Glutamatergic neuron (in vitro differentiated cells): ENCODE measurements at places on chromosomes 5 and 9. TPM values are rescaled to one million over a fixed set of nuclear protein-coding genes. Genes with fewer than 3 reads are reported as not detected.

Gene TIMD4
- total RNA-seq, result not detected

Gene TTC23L
- 1.2 TPM for total RNA-seq

Gene CSF1R
- not detected for total RNA-seq

Gene POLR3G
- 3.9 TPM for total RNA-seq

Gene PCA3
- total RNA-seq, result not detected

Gene SLC6A18
- total RNA-seq, result not detected

Gene SAXO1
- 0.37 TPM for total RNA-seq

Gene PTPN3
- total RNA-seq, result 1.6 TPM

Gene RANBP3L
- total RNA-seq, result not detected

Gene AQP7
- total RNA-seq, result not detected

Gene PCDHAC1
- 25.2 TPM for total RNA-seq

Gene KCNV2
- not detected for total RNA-seq

Gene SPATA31C1
- not detected for total RNA-seq

Gene RNF183
- total RNA-seq, result not detected

Gene FOXD4L5
- total RNA-seq, result not detected

Gene PCDHB4
- 7.8 TPM for total RNA-seq

Gene PRRX2
- total RNA-seq, result 2.3 TPM

Gene DMRT3
- total RNA-seq, result 1.7 TPM

Gene FGF18
- total RNA-seq, result 26.3 TPM

Gene OCLN
- total RNA-seq, result 4.3 TPM

Gene HTR1A
- 1.2 TPM for total RNA-seq

Gene SLC36A3
- total RNA-seq, result not detected

Gene C8G
- total RNA-seq, result 14.5 TPM

Gene TTLL11
- 23.9 TPM for total RNA-seq

Gene FRMD3
- 20.7 TPM for total RNA-seq

Gene TTC16
- not detected for total RNA-seq

Gene F12
- 5.4 TPM for total RNA-seq

Gene PAEP
- total RNA-seq, result not detected

Gene BRINP1
- total RNA-seq, result 14.0 TPM

Gene PCDHGB5
- total RNA-seq, result 9.3 TPM

Gene FTMT
- not detected for total RNA-seq

Gene NDUFS6
- total RNA-seq, result 40.3 TPM

Gene NANS
- total RNA-seq, result 22.9 TPM

Gene MYOZ3
- 0.64 TPM for total RNA-seq

Gene UBE2QL1
- total RNA-seq, result 4.5 TPM

Gene SPATA31D4
- not detected for total RNA-seq

Gene GABRB2
- not detected for total RNA-seq

Gene ADGRD2
- not detected for total RNA-seq

Gene SURF2
- total RNA-seq, result 24.0 TPM

Gene ACSL6
- total RNA-seq, result 8.1 TPM

Gene PCDHGC4
- 6.7 TPM for total RNA-seq

Gene ZNF879
- total RNA-seq, result 5.7 TPM

Gene GRAMD2B
- 0.69 TPM for total RNA-seq

Gene PCDHA6
- total RNA-seq, result 29.8 TPM

Gene SLC34A3
- not detected for total RNA-seq
